ENCODE measurements at places on chromosomes 11 and 22.

DNA sequence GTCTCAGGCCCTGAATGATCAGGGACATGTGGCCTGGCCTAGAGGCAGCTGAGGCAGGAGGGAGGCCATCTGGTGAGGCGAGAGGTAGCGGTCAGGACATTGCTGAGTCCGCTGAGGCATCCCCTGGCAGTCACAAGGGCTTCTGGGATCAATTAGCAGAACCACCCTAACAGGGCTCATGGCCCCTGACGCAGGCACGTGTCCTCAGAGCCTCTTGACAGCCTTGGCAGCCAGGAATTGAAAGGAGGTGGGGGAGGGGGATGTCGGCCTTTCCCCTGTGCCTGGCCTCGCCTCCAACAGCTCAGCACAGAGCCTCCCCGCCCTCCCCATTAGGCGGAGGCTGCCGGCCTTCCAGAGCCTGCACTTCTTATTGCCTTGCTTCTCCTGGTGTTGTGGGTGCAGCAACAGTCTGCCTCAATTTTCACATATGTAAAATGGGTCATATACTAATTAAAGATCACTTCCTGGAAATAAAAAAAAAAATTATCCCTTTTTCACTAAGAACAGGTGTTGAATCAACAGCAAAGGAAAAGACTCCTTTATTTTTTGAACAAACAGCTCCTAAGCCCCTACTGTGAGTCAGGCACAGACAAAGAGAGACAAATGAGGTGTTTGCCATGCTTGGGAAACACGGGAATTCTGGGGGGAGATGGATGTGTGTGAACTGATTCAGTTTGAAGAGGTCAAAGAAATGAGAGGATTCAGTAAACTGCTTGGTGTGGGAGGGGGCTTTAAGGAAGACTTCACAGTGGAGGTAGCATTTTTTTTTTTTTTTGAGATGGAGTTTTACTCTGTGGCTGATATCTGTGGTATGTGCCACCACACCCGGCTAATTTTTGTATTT lies 55.3 kb downstream of the NFAM1 start:
- no peak for DNase-seq

- DNase-seq, result no peak
Observed at GRCh38 chr11:17907046-17907445, 105.8 kb downstream of the SERGEF start.

GRCh38 chr22:23574371-23574811 lies 5.7 kb downstream of the IGLL1 start:
- no peak for DNase-seq

DNA sequence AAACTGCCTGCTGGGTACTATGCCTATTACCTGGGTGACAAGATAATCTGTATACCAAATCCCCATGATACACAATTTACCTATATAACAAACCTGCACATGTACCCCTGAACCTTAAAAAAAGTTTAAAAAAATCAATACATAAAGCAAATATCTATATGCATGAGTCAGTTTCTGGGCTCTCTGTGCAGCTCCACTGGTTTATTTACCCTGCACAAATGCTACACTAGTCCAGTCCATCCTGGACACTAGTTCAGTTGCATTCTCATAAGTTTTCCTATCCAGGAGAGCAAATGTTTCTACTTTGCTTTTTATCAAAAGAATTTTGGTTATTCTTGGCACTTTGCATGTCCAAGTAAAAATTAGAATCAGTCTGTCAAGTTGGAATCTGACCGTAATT lies 99.8 kb upstream of the OLFML1 start:
- DNase-seq, result no peak

All from activated CD4-positive, alpha-beta T cell treated with anti-CD3 and anti-CD28 coated beads for 48 hours (primary cell).